ENCODE measurements at places on chromosomes 3 and 15.

- no peak for DNase-seq
Observed at GRCh38 chr15:66226736-66227135, 26.8 kb downstream of the MEGF11 start.

- DNase-seq = no peak
Observed at GRCh38 chr15:66071160-66071920, 182.2 kb downstream of the MEGF11 start.

GRCh38 chr15:39447346-39447745 is 133.5 kb upstream of the THBS1 start:
- no peak for DNase-seq

DNA sequence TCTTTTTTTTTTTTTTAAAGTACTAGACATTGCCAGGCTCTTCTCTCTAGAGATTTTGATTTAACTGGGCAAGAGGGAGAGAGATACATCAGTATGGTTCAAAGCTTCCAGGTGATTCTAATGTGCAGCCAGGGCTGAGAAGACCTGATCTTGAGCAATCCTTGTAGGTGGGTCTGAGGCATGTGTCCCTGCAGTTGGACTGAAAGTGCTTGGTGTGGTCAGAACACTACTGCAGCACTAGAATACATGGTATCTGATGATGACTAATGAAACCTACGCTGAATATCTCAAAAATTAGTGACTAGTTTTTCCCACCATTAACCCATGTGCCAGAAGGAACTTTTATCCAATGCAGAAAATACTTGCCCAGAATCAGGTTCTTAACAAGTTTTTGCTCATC is 34.4 kb upstream of the MYO5C start:
- no peak for DNase-seq

GRCh38 chr3:180085122-180085710 is 48.5 kb upstream of the PEX5L start:
- DNase-seq = no peak

- no peak for DNase-seq
Observed at GRCh38 chr15:99522288-99522687, 43.5 kb upstream of the MEF2A start.

GRCh38 chr3:178059836-178060235 is 476.4 kb upstream of the KCNMB2 start:
- no peak for DNase-seq

DNA sequence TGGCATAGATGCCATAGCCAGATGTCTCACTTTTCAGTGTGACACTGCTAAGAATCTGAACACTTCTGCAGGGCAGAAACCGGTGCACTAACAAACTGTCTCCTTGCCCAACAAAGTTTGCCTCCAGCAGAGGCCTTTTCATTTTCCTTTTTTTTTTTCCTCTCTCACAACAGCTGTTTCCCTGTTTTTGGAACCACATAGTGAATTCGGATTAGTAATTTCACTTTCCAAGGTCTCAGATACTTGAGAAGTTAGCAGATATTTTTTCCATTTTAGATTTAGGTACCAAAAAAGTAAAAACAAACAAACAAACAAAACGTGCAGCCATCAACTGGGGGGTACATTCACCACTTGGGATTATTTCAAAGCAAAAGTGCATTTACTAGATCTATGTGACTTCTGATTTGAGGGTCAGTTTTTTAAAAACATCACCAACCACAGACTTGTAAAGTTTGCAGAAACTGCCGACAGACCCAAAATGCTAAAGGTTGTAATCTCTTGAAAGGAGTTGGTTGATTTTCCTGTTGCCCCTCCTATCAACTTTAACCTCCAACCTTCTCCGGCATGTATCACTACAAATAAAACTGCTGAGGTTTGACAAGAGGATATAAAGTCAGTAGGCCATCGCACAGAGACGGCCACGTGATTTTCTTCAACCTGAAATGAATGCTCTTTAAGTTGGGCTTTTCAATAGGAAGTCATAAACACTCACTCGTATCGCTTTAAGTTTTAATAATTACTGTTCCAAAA is 169.1 kb downstream of the CDIN1 start:
- DNase-seq = no peak

GRCh38 chr3:23739536-23739935 is 66.2 kb upstream of the UBE2E1 start:
- no peak for DNase-seq

GRCh38 chr15:38073178-38073946 is 138.9 kb downstream of the TMCO5A start:
- DNase-seq = no peak

DNA sequence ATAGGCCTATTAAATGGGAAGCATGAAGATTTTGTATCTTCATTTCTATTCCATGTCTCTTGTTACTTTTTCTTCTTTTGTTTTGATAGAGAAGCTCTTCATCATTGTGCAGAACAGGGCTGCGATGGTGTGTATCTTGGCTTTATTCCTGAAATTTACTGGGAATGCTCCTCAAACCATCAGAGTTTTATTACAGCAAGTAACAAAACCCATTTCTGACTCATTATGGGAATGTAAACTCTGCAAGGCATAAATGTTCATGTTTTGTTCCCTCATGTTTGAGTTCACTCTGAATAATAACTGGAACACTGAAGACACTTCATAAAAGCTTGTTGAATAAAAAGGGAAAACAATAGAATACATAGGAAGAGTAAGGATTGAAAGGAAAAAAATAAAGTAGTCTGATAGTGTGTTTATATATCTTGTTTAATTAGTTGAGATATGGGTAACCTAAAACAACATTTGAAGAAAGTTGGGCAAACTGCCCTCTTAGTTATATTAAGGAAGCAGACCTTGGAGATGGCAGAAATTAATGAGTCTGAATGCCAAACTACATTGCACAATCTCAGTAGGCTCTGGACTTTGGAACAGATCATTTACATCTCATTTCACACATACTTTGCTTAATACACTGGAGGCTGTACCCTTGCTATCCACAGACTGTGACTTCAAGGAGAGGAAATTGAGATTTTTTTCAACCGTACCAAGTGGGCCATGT is 521.5 kb downstream of the GRM7 start:
- no peak for DNase-seq
